ENCODE measurements at places on chromosomes 2 and 18. TPM values are rescaled to one million over a fixed set of nuclear protein-coding genes. Genes with fewer than 3 reads are reported as not detected.

The AQP12B gene
- not detected for total RNA-seq

- DNase-seq = no peak
These were observed 289.9 kb upstream of the RBMS1 start for GRCh38 chr2:160783474-160783873.

The DYSF gene
- total RNA-seq = 10.1 TPM

- DNase-seq = no peak
These were observed 68.5 kb upstream of the ZNF532 start for GRCh38 chr18:58796220-58796619.

The ZNF2 gene
- total RNA-seq = 4.2 TPM

The MC4R gene
- total RNA-seq = not detected

DNA sequence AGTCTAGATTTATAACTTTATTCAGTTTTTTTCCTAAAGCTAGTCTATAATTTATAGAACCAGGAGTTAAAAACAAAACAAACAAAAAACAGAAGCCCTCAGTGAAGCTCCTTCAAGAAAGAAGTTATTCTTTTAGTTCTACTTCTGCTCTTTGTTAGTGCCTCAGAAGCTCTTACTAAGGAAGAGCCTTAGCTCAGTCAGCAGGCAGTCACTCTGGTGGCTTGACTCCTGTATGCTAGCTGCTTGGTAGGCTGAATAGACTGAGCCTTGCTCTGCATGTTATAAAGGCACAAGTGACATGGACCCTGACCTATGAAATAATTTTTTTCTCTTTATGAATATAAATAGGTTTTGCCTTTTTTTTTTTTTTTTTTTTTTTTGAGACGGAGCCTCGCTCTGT is 24.8 kb downstream of the NCOA1 start:
- no peak for DNase-seq

The ZNF519 gene
- total RNA-seq = 5.6 TPM

GRCh38 chr18:80204142-80204541 is 43.2 kb downstream of the PARD6G start:
- peak; percentile 7 for DNase-seq

DNA sequence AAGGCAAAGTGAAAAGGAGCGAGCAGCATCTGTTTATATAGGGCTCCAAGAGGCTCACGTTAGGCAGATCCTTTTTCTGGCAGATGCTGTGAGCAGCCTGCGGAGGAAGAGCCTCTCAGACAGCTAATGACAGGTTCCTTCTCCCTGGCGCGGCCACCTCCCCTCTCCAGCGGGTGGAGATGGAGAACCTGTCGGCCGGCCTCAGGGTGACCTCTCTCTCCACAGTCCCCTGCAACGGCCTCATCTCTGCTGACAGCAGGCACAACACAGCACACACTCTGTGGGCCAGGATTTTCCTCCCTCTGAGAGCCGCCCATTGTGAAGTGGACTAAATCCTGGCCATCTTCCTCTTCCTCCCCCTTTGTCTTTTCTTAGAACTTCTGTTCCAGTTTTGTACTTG is 119.8 kb downstream of the PRKCE start:
- no peak for DNase-seq

- DNase-seq = no peak
These were observed 77.0 kb upstream of the ZNF532 start for GRCh38 chr18:58787536-58788149.

The GLI2 gene
- 16.2 TPM for total RNA-seq

DNA sequence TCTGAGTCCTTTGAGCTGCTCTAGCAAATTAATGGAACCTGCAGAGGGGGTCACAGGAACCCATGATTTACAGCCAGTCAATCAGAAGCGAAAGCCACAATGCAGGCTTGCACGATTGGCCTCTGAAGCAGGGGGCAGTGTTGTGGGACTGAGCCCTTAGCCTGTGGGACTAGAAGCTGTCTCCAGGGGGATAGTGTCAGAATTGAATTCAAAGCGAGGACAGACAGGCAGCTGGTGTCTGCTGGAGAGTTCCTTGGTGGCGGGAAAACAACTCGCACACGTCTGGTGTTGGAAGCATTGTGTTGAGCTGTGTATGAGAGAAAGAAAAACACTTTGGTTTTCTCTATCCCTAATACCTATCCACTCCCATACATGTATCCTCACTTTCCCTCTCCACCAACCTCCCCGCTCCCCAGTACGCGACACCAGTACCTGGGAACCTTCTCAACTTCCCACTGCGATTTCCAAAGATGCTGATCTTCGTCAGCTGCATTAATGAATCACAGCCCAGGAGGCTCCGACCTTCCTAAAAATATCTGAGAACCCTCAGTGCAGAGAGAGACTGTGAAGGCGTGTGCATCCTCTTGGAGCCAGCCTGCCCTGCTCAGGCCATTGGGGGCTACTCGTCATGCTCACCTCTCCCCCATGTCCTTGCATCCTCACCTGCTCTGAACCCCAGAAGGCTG is 88.2 kb downstream of the HS1BP3 start:
- DNase-seq = no peak
